Inflammatory macrophage treated with lipopolysaccharide for 4 hours (primary cell): ENCODE measurements at places on chromosomes 12 and 14.

DNA sequence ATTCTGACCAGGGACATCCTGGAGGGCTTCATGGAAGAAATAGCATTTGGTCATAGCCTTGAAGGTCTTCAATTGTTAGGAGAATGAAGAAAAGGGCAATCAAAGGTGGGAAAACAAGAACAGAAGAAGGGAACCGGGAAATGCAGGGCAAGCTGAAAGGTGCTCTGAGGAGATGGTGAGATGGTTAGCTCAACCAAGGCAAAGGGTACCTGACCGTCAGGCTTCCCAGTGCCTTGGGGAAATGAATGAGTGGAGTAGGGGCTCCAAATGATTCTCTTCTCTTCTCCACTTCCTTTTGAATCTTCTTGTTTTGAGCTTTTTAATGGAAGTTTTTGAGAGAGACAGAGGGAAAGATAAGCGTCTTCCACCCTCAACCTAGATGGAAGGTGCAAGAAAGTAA is 155.6 kb upstream of the PWP1 start:
- no peak for DNase-seq

- no peak for DNase-seq
Observed at GRCh38 chr12:96085475-96085874, 50.1 kb upstream of the LTA4H start.

GRCh38 chr12:64526859-64527258 is 74.9 kb downstream of the TBK1 start:
- DNase-seq, result no peak

GRCh38 chr12:2804393-2805142 is 7.9 kb upstream of the ITFG2 start:
- no peak for DNase-seq
